ENCODE measurements at places on chromosomes 13 and 19.
A peak's percentile ranks its signal among the peaks of the same experiment; 100 is the strongest.

- DNase-seq: no peak
Measured at GRCh38 chr13:25715760-25716159, 336.1 kb downstream of the SHISA2 start.

DNA sequence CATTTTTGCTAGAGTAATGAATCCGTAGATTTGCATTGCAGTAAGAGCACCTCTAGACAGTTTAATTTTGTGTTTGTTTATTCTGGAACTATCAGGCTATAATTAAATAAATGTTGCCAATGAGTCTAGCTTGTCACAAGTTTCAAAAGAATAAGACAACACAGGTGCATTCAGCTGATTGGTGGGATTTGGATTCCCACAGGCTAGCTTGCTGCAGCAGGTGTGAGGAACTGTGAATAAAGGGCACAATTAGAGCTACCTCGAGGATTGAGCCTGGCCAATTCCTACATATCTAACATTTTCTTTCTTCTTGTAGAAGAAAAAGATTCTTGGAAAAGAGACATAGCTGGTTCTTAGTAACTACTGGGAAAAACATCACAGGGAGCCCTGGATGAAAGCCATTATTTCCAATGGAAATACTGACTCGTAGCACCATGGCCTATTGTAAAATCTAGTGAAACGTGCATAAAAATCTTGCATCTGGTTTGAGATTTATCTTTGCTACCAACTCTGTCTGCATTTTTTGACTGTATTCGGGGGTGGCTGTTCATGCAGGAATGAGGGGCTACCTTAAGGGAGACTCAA, 360.9 kb downstream of the FGF9 start:
- DNase-seq: no peak

DNA sequence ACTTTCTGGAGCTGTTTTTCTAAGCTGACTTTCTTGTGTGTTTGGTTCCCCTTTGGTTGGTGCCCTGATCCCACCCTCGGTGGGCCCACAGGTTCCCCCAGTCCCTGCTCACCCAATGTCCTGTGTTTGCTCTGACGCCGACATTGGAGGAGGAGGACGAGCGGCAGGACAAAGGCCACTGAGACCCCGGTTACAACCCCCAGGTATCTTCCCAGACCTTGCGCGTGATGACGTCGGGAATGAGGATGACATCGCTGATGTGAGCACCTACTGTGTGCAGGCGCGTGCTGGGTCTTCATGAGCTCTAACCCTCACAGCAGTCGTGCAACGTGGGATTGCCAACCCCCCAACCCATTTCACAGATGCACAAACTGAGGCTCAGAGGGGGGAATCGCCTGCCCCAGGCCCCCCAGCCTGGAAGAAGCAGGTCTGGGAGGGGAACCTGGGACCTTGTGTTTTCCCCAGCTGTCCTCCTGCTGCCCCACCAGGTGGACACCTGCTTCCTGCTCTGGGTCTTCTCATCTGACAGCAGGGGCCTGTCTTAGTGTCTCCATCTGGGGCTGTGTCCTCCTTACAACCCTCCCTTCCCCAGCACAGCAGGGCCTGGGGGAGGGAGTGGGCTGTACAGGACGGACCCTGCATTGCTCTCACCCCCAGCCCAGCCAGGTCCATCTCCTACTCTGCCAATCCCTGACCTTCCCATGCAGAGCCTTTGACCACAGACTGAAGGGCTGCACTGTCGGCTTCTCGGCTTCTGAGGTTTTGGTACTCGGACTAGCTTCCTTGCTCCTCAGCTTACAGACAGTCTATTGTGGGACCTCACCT, 4.7 kb upstream of the LILRA6 start:
- DNase-seq: no peak

DNA sequence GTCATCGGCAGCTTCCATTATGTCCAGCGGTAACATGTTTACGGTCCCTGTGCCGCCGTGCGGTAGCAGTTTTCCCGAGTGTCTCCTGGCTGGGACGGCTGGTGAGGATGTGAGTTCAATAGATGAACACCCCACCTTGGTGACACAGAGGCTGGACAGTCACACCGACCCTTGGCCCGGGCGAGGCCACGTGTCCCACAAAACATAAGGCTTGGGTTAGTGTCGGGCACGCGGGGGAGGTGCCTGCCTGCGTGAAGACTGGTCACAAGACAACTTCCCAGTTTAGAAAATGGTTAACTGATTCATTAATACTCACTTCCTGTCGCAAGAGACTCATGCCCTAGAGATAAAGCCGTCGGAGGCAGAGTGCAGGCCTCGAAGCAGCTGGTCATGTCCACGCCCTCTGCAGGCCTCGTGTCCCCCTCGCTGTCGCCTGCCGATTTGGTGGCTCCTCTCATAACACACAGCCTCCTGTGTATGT, 17.2 kb downstream of the RASA3 start:
- no peak for DNase-seq

GRCh38 chr13:100552755-100553154, 35.8 kb downstream of the GGACT start:
- DNase-seq: no peak

- DNase-seq: no peak
Measured at GRCh38 chr13:30121666-30122065, 185.7 kb downstream of the KATNAL1 start.

- DNase-seq: no peak
Measured at GRCh38 chr19:14370169-14370939, 10.9 kb upstream of the ADGRE5 start.

- DNase-seq: no peak
Measured at GRCh38 chr13:29081036-29081435, 260.9 kb downstream of the MTUS2 start.

DNA sequence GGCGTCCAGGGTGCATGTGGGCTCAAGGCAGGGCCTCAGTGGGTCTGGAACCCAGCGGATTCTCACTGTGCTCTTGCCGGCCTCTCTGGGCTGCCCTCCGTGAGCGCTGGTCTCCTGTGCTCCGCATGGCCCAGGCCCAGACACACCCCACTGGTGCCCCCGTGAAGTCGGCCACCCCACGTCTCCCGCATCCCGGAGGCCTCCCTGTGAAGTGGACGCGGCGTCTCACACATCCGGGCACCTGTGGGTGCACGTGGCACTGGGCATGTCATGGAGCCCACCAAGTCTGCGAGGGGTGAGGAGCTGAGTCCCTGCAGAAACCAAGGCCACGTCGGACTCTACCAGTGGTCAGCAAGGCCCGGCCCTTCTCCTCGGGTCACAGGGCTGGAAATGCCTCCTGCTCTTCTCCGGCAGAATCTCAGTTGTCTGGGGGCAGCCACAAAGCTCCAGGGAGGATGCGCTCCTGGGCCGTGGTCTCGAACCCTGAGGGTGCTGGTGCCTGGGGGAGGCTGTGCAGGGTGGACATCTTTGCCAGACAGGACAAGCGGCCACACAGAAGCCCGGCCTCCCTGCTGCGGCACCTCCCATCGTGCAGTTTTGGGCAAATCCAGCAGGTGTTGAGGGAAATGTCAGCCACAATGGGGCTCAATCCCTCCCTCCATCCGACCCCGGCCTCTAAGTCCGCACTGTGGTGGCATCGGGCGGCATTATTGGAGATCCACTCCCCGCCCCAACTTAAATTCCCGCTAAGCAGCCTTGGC, 2.2 kb downstream of the C13orf46 start:
- no peak for DNase-seq

DNA sequence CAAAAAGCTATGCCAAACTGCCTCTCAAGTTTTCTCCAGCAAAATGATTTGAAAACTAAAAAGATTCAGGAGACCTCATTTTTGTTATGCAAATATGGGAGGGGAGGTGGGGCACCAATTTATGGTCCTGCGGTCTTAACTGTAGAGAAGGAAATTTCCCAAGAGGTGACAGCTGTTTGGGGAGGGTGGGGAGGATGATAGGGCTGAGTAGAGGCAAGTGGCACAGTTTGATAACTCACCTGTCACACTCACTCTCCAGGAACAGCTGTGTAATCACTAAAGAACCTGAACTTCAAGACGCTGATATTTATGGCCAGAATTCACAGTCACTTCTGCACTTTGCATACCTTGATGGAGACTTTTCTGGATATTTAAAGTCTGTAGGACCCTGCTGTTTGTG, 232.9 kb upstream of the STARD13 start:
- DNase-seq: no peak

DNA sequence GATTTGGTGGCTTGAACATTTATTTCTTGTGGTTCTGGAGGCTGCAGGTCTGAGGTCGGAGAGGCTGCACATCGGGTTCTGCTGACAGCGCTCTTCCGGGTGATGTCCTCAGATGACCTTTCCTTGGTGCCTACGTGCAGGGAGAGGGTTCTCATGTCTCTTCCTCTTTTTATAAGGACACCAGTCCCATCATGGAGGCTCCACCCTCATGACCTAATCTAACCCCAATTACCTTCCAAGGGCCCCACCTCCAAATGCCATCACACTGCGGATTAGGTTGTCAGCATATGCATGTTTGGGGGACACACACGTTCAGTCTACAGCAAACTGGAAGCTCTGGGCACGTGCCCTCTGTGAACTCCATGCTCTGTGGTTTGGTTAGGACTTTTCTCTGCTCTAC, 338.6 kb downstream of the FGF9 start:
- no peak for DNase-seq

- no peak for DNase-seq
Measured at GRCh38 chr19:11848200-11848593, 329 bp upstream of the ZNF439 start.

GRCh38 chr19:8208922-8209461, at the start of gene CERS4:
Gene CERS4, plus strand, starts transcription at chr19:8209370. Its CDS starts 41,707 bp downstream, at chr19:8251077.
- DNase-seq: peak; percentile 95

GRCh38 chr13:110458017-110458416, 103.5 kb downstream of the RAB20 start:
- no peak for DNase-seq

DNA sequence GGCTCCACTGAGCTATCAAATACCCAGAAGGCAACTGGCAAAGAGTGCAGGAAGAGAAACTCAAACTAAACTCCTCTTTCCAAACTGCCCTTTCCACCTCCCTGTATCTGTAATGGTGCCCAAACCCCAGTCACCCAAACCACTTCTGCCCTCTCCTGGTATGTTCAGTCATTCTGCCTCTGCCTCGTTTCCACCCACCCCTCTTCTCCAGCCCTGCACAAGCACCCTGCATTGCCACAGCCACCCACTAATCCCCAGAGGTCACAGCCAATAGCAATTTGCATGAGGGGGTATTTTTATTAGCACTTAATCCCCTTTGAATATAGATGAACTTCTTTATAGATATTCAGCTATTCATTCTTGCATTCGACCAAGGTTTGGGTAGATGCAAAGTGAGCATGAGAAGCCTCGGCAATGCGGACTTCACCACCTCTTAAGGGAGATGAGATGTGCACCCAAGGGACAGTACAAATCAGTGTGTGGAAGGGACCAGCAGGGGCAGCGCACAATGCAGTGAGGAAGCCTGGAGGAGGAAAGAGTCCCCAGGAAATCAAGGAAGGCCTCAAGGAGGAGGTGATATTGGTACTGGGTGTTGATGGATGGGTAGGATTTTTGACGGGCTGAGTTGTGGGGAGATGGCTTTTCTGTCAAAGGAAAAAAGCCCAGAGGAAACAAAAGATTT, 12.4 kb downstream of the TMEM272 start:
- DNase-seq: peak; percentile 43

Measured in GM23338 (cell line).